KG1 (cell line): ENCODE measurements at places on chromosomes 12 and 14.

DNA sequence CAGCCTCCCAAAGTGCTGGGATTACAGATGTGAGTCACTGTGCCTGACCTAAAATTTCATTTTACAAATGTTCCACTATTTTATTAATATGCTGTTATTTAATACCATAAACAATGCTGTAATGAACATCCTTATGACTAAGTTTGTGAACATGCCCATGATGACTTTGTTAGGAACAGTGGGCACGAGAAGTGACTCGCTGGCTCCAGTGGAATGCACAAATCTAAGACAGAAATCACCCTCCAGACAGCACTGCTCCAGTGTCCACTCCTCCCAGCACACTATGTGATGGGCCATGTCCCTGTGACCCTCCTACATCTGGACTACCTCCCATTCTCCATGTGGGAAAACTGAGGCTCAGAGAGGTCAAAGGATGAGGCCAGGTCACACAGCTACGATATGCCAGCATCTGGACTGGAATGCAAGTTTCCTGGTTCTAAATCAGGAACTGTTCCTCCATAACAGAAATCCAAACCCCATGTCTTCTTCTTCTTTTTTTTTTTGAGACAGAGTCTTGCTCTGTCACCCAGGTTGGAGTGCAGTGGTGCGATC is 57.9 kb downstream of the GPR68 start:
- DNase-seq: no peak

DNA sequence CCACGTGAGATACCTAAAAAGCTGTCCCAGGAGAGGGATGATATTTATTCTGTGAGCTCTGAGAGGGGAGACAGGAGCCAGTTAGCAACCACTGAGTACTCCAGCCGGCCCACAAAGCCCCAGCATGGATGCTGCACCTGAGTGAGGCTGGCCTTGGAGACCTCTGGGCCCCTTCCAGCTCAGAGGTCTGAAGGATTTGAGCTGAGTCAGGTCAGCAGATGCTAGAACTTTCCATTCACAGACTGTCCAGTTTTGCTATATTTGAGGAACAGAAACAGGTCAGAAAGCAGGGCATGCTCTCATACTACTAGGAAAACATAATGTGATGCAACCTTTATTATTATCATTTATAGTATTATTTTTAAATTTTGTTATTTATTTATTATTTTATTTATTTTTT is 15.0 kb upstream of the MAPKAPK5 start:
- DNase-seq: no peak

DNA sequence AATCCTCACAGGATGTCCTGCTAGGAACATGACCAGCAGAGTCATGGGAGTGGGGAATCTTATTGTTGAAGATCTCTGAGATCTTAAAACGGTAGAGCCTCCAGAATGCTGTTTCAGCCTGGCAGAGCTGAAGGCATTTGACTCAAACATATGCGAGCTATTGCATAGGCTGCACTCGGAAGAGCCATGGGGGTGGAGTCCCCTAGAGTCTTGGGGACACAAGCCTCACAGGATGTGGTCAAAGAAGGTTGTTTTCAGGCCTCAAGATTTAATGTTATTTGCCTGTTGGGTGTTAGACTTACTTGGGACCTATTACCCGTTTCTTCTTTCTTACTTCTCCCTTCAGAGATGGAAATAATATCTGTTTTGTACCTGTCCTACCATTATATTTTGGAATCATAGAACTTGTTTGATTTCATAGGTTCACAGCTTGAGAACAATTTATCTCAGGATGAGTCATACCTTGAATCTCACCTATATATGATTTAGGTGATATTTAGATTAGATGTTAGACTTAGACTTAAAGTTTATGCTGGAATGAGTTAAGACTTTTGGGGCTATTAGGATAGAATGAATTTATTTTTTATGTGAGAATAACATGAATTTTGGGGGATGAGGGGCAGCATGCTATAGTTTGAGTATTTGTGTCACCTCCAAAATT is 172.2 kb upstream of the ATP2B1 start:
- no peak for DNase-seq

- DNase-seq: no peak
These were observed 3.5 kb downstream of the RIN3 start for GRCh38 chr14:92516966-92517506.

- no peak for DNase-seq
These were observed 22.9 kb downstream of the CACNA1C start for GRCh38 chr12:2075508-2076195.

GRCh38 chr12:92911339-92911738 is 17.8 kb downstream of the EEA1 start:
- DNase-seq: no peak

GRCh38 chr12:57940052-57940914 is 1.1 kb upstream of the ATP23 start:
- no peak for DNase-seq

GRCh38 chr12:20220339-20220738 is 148.0 kb upstream of the PDE3A start:
- DNase-seq: no peak

GRCh38 chr12:115491511-115492250 is 785.8 kb downstream of the MED13L start:
- DNase-seq: no peak

DNA sequence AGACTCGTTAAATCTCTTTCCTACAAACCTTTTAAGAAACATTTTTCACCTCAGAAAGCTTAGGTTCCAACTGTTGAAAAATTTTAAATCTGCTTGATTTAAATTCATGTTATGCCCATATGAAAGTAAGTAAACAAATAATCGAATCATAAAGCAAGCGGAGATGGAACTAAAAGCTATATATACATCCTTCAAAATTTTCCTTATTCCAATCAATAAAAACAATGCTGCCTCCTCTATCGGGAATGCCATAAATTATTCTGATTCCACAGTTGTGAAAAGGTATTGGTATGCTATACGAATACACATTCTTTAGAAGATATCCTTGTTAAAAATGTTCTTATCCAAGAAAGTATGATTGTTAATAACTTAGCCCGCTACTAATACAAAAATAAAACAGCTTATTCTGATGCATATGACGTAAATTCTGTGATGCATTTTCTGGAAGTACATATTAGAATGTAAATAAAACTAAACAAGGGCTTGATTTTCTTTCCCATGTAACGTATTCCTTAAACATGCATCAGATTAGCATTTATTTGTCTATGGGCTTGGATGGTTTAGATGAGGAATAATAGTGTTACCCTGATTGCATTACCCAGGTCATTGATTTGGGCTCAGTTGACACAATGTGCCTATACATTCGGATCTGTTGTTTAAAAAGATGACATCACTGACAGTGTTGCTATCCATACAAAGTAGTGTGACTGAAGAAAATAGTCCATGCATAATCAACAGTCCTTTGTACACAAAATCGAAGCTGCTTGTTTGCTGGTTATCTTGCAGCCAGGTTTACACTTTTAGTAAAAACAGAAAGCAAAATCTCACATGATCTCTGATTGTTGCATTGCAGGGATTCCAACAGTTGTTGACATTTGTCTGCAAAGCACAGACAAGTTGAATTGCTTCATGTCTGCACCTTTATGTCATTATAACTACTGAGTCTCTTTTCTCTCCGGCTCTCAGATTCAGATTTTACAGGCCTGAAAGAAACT is 656 bp upstream of the DTD2 start:
- DNase-seq: no peak

DNA sequence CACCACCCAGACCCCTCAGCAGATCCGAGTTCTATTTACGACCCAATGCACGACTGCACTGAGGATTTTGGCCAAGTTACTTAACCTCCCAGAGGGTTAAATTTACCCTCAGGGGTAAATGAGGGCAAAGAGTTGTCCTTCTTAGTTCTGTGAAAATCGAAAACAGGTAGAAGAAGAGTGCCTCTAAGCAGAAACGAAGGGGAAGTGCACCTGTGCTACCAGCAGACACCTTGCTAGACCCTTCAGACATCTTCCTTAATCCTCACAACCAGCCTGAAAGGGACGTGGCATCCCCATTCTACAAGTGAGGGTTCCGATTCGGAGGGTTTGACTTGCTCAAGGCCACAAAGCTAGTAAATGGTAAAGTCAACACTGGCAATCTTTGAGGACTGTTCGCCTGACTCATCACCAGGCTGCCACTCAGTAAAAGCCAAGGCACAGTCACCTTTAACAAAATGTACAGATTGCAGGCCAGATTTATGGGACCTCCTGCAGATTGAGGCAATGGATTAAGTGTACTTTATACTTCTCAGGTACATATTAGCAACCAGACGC is 1.6 kb downstream of the GSG1 start:
- no peak for DNase-seq

- DNase-seq: no peak
These were observed 330.5 kb downstream of the PAWR start for GRCh38 chr12:79360286-79360685.

DNA sequence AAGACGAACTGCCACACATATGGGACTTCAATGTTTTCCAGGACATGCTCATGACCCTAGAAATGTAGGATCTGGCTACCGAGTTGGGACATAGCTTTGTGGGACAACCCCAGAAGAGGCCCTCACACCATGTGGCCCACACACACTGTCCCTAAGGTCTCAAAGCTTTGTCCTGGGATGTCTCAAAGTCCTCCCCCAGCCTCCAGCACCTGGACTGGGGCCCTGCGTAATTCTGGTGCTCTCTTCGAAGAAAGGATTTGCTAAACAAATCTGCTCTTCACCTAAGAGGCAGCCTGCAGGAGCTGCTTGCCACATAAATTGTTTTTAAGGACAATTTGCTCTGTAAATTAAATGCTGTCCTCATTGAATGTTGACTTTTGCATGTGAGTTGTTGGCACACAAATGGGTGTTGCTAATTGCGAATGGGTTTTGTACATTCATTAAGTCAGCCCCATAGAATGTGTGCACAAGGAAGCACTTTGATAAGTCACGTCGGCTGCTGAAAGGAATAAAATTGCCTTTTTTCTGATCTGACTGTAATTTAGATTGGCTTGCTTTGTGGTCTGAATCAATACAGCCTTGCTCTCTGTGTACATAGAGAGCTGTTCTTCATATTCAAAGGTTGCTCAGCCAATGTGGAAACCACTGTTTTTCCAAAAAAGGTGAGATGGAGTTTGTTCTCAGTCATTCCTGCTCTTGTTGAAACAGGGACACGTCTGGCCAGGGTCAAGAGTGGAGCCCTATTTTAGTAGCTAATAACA is 161.6 kb upstream of the PWP1 start:
- DNase-seq: no peak

- no peak for DNase-seq
These were observed 337.1 kb upstream of the OR4E1 start for GRCh38 chr14:22010545-22011252.

DNA sequence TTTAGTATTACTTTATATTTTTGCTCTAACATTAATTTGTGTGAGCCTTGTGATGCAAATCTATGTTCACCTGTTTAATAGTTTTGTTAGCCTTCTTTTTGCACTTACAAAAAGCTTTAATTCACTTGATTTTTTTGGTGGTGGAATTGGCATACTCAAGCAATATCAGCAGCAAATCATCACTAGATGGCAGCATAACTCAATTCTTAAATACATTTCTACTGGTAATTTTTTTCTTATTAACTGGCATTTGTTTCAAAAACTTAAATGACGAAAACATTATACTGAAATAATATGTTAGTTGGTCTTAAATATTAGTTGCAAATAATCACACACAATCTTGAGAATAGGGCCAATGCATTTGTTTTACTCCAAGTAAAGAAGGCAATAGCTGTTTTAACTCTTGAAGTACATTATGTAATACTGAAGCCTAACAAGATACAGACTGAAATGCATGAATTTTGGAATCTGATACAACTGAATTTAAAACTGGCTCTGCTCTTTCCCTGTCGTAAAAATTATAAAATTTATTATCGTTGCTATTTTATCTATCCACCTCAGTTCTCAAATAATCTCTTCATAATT is 151.5 kb downstream of the ATXN7L3B start:
- DNase-seq: peak; percentile 30

DNA sequence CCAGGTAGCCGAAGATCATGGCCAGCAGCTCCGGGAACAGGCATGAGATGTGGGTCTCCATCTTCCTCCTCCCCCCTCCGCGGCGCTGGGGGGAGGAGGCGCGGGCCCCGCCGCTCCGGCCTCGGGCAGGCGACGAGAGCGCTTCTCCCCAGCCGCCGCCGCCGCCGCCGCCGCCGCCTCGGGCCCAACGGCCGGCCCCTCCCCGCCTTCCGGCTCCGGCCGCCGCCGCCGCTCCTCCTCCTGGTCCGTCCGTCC is 448 bp downstream of the FBXL14 start:
- no peak for DNase-seq
